ENCODE measurements at places on chromosomes 7 and 10.

DNA sequence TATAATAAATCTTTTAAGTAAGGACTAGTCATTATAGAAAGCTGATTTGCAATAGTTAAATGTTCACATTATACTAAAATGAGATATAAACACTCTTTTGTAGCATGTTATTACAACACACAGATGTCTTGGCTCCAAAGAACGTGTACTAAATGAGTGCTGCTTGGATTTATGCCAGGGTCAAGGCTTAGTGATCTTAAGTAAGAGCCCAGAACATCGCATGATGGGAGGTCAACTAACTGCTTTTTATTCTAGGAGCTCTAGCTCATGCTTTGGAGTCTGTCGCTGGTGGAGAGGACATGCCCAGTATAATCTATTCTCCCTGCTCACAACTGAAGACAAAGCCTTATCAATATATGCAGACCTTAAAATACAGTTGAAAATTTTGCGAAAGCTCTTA, 315.1 kb downstream of the BBS9 start:
- DNase-seq: no peak

DNA sequence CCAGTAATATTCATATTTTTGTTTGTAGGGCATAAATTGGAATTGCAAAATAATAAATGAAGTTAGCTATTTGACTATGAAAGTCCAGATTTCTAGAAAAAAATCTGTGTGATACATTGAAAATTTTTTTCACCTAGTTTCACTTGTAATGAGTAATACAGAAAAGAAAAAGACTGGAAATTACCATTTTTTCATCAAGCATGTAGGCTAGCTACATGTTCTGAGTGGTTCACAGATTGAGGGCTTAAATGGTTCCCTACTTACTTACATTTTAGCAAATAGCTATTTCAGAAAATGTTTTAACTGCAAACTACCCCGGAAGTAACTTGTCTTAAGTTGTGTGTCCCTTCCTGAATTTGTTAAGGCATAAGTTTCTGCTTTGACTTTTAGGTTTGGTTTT, 396.0 kb downstream of the PHF14 start:
- no peak for DNase-seq

GRCh38 chr10:75980419-75981002, 549.1 kb downstream of the LRMDA start:
- no peak for DNase-seq

DNA sequence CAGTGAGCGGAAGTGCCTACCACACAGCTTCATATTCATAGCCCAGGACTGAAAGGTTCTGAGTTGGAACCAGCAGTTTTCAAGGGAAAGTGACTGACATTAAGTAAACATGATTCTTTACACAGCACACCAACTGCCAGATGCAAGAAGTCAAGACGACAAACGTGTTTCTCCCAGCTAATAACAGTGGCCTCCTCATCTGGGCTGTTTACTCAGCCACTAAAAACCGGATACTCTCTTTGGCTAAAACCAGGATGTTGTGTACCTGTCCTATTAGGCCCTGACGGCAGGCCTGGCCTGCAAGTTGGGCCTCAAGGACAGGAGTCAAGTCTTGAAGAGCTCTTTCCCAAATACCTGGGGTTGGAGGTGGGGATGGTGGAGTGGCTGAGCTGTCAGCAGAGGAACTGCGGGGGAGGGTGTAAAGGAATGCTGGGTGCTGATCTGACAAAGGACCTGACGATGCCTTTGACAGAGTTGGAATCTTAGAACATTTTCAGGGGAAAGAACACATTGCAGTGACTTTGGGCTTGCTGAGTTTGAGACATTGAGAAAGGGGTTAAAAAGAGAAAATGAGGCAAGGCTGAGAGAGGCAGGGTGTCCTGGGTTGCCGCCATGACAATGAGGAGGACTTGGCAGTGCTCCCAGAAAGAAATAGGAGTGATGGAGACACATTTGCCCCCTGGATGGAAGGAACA, 57.7 kb downstream of the STEAP1B start:
- DNase-seq: no peak

DNA sequence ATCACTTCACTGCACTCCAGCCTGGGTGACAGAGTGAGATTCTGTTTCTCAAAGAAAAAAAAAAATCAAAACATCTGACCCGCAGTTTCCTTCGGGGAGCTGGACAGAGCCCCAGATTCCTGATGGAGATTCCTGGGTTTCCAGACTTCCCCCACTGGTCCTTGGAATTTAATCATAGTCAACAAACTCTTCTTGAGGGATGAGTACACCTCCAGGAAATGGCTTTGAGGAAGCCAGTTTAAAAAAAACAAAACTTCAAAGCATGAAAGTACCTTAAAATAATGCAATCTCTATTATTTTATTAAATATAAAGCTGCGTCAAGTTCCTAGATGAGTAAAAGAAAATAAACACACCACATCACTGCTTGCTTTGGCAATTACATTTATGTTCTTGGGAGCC, 1.2 kb upstream of the MAD1L1 start:
- DNase-seq: no peak

DNA sequence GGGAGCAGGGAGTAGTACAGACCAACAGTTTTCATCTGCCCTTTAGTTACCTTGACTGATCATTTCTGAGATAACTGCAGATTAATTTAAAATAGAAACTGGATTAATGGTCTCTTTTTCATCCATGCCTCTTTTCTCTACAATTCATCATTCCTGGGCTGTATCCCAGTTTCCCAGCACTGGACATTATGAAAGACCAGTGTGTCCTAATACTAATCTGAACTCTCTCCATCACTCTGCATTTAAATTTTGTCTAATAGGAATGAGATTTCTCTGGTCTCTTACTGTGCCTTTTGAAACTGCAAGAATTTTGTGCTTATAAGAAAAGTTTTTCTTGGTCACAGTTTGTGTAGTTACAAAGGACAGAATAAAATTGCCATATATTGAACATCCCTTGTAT, 12.7 kb downstream of the PLEKHA8 start:
- DNase-seq: no peak

Measured in activated effector memory CD4-positive, alpha-beta T cell treated with Interleukin-2 at 50 U/mL for 16 hours (primary cell).